A673 (cell line): ENCODE measurements at places on chromosomes 5 and 9. TPM values are rescaled to one million over a fixed set of nuclear protein-coding genes. Genes with fewer than 3 reads are reported as not detected.

DNA sequence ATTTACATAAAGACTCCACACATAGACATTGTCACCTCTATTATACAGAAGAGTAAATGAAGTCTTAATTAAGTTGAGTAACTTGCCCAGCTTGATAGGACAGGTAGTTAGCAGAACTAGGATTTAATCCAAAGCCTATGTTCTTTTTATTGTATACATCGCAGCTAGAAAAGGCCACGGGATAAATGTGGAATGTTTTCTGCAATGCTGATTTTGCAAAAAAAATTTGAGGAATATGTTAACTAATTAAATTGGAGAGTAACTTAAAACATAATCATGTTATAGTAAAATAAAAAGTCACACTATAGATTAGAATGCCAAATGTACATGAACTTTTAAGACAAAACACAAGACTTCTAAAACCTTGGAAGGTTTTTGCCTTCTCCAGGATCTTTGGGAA lies 41.1 kb downstream of the POLK start:
- no peak overlapping the region for H3K27ac ChIP-seq
- DNase-seq = no peak
- H3K4me1 ChIP-seq = no peaks in the 10 kb centered on the region
- H3K36me3 ChIP-seq = peaks cover 17% of the 10 kb centered on the region

DNA sequence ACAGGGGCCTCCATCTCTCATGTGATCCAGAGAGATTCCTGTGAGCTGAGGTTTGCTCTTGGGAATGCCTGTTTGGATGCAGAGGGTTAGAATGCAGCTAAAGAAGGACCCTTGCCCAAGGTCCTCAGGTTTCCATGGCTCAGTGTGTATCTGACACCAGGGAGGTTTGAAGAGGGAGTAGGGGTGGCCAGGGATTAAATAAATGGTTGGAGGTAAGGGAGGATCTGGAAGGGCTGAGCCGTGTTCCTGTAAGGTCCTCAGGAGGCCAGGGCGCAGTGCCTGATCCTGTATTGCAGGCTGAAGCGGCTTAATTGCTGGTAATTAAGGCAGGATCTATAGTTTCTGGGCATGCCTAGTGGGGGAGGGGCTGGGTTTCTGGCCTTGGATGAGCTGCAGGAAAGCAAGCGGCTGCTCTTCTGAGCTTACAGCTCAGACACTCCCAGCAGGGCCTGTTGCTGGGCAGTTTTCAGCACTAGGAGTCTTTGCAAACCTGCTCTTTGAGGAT lies 41.5 kb upstream of the MAP1B start:
- H3K27ac ChIP-seq = no peak overlapping the region
- peaks cover 12% of the 10 kb centered on the region for H3K27me3 ChIP-seq
- H3K36me3 ChIP-seq = no peaks in the 10 kb centered on the region

GRCh38 chr9:24479361-24480059 lies 66.2 kb downstream of the IZUMO3 start:
- H3K27me3 ChIP-seq = no peaks in the 10 kb centered on the region
- no peaks in the 10 kb centered on the region for H3K36me3 ChIP-seq
- no peak for DNase-seq
- no peak overlapping the region for H3K27ac ChIP-seq
- H3K4me1 ChIP-seq = no peaks in the 10 kb centered on the region

- peak within 1 kb of the TSS; percentile 46 for H3K4me3 ChIP-seq
- H3K27me3 ChIP-seq = peaks cover 99% of the 10 kb centered on the region
- H3K27ac ChIP-seq = no peak within 1 kb of the TSS
- H3K36me3 ChIP-seq = no peaks in the 10 kb centered on the region
These were observed at the start of gene MSX2 for GRCh38 chr5:174724484-174725260. MSX2 (plus strand) TSS chr5:174724582; CDS start chr5:174724660, 78 bp downstream.

DNA sequence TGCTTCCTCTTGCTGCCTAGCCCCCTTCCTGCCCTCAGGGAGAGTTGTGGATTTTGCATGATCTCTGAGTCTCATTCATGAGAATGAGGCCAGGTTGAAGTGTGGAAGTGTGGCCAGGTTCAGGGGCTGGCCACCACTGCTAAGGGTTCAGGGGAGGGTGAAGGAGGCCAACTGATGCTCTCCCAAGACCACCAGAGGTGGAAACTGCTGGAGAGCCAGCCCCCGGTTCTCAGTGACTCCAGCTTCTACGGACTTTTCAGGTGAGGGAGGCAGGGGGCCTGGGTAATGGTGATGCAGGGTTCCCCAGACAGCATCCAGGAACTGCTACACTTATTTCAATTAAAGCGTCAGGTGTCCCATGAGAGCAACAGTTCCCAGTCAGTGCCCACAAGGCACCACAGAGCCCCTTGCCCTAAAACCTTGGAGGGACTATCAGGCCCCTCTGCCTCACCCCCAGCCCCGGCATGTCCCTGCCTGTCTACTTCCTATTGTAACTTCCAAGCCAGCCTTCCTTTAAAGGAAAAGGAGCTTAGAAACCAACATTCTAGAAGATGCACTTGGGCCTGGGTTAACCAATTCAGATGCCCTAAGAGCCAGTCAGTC lies 50.1 kb downstream of the AMBP start:
- H3K4me1 ChIP-seq = no peaks in the 10 kb centered on the region
- DNase-seq = no peak
- no peaks in the 10 kb centered on the region for H3K27me3 ChIP-seq
- no peak overlapping the region for H3K27ac ChIP-seq

DNA sequence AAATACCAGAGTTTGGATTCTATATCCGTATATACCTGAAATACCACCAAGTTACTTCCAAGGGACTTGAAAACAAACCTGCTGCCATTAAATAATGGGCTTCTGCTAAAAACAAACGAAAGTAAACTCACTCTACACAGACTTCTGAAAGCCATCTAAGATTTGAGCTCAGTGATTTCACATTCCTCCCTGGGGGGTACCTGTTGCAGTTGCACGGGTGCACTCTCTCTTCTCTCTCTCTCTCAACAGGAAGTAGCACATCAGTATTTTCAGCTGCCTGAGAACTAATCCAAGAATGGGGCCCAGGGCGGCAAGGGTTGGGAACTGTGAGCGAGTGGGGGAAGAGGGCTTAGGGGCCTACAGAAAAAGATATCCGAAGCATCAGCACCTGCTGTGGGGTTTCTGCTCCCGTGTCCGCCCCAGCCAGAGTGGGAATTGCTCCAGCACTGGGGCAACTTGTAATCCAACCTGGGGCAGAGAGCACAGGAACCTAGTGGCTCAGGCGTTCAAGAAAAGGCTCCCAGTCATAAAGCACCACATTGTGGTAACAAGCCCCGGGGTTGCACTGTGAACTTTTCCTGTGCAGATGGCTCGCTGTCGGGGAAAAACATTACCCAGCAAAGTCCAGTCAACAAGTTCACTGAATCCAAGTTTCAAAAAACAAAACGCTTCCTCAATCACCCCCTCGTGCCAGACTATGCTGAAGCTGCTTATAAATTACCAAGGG lies 99.8 kb downstream of the EFNA5 start:
- no peaks in the 10 kb centered on the region for H3K36me3 ChIP-seq
- no peak for DNase-seq
- peaks cover 34% of the 10 kb centered on the region for H3K4me1 ChIP-seq
- peaks cover 16% of the 10 kb centered on the region for H3K27me3 ChIP-seq

GRCh38 chr5:42886635-42887034 lies 74.9 kb upstream of the SELENOP start:
- H3K4me1 ChIP-seq = no peaks in the 10 kb centered on the region
- DNase-seq = no peak
- H3K27ac ChIP-seq = no peak overlapping the region
- H3K4me3 ChIP-seq = no peak overlapping the region

DNA sequence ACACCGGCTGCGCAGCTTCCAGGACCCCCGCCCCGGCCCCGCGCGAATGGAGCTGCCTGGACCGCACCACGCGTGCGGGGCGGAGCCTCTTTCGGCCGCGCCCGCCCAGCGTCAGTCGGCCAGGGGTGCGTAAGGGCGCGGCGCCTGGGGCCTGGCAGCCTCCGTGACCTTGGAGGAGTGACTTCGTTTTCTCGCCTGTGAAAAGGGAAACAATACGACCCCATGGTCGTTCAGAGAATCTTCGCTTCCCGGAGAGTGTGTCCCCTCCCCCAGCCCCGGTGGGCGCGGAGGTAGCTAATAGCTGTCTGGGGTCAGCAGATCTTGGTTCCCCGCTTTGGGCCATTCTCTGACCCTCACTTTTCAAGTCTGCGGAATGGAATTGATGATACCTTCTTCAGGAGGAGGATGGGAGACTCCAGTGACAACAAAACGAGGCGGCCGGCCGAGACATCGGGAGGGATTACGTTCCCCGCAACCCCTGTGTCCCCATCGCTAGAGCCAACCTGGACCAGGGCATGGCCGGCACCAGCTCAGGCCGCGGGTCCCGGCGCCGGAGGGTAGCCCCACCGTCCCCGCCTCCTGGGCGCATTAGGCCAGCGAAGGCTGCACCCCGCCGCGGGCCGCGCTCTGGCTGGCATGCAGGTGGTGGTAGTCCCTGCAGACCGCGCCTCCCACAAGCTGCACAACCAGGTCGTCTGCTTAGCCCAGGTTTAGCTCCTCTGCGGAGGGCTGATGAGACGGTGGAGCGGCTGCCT lies 5.5 kb upstream of the CDHR2 start:
- peak overlapping the region; percentile 69 for H3K4me3 ChIP-seq
- no peaks in the 10 kb centered on the region for H3K27me3 ChIP-seq

- H3K4me3 ChIP-seq = no peak overlapping the region
- H3K36me3 ChIP-seq = no peaks in the 10 kb centered on the region
These were observed 336.8 kb upstream of the SLC30A5 start for GRCh38 chr5:68757006-68757405.

ZFYVE16 gene
- total RNA-seq = 51.2 and 65.7 TPM in 2 replicates

ROPN1L gene
- total RNA-seq = 0.24 and 0.39 TPM in 2 replicates

SLC35D2 gene
- 1.1 TPM in 2 replicates for total RNA-seq
